ENCODE measurements at places on chromosomes 3 and 15. TPM values are rescaled to one million over a fixed set of nuclear protein-coding genes. Genes with fewer than 3 reads are reported as not detected.

ISLR gene
- total RNA-seq = not detected

ROBO2 gene
- total RNA-seq = not detected

BAHD1 gene
- total RNA-seq = 48.8 TPM

CTDSPL2 gene
- total RNA-seq = 81.8 TPM

TTC21A gene
- 9.7 TPM for total RNA-seq

ADCY5 gene
- not detected for total RNA-seq

FANCD2OS gene
- not detected for total RNA-seq

OR5K2 gene
- total RNA-seq = not detected

RPP25 gene
- total RNA-seq = 3.3 TPM

SOX14 gene
- not detected for total RNA-seq

DNA sequence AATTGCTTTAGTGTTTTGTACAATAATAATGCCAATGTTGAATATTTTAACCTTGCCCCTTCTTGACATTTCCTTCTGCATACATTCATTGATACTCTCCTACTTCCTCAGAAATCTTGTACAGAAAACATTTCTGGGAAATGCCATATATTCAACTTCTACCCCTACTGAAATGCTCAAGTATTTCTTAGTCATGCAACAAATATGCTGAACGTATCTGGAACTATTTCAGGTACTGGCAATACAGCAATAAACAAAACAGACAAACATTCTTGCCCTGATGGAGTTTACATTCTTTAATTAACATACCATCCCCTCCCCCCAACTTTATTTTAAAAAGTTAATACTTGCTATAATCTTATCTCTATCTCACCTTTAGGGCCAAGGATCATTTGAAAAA is 147.2 kb downstream of the STAG1 start:
- no peaks in the 10 kb centered on the region for H3K4me1 ChIP-seq
- no peaks in the 10 kb centered on the region for H3K27me3 ChIP-seq
- no peak for DNase-seq
- no peak overlapping the region for H3K27ac ChIP-seq
- no peak overlapping the region for H3K4me3 ChIP-seq
- no peaks in the 10 kb centered on the region for H3K36me3 ChIP-seq

- no peak overlapping the region for H3K27ac ChIP-seq
- DNase-seq = no peak
- H3K4me3 ChIP-seq = no peak overlapping the region
- H3K36me3 ChIP-seq = no peaks in the 10 kb centered on the region
- H3K27me3 ChIP-seq = no peaks in the 10 kb centered on the region
- H3K4me1 ChIP-seq = no peaks in the 10 kb centered on the region
Observed at GRCh38 chr3:187828579-187829452, 83.5 kb upstream of the BCL6 start.

DNA sequence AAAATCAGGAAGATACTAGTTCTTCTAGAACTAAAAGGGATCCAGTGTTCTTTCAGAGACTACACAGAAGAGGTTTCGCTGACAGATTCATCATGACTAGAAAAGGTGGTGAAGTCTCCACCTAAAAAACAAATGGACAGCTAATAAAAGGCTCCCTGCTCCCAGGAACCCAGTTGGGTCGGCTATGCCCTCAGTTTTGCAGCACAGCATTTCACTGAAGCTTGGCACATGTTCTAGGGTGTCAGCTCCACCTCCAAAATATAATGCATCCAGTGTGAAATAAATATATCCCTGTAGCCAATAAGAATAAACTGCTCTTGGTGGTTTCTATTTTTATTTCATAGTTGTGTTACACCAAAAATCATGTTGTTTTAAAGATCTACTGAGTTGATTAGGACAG is 55.0 kb downstream of the ZIC4 start:
- no peak for DNase-seq
- no peaks in the 10 kb centered on the region for H3K4me1 ChIP-seq
- no peaks in the 10 kb centered on the region for H3K27me3 ChIP-seq
- no peak overlapping the region for H3K27ac ChIP-seq
- no peak overlapping the region for H3K4me3 ChIP-seq

DNA sequence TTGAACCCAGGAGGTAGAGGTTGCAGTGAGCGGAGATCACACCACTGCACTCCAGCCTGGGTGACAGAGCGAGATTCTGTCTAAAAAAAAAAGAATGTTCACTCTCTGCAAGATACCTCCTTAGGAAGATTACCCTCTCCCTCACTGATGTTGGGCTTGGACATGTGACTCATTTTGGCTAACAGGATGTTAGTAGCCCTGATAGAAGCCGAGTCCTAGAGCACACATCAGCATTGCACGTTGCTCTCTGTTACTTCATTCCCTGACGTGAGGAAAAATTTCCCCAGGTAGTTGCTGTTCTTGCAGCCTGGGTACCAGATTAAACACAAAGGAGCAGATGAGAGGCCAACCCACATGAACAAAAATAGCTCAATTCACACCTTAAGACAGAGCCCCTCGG is 78.1 kb upstream of the PRICKLE2 start:
- H3K36me3 ChIP-seq = no peaks in the 10 kb centered on the region
- no peak for DNase-seq
- H3K27me3 ChIP-seq = no peaks in the 10 kb centered on the region
- H3K4me3 ChIP-seq = no peak overlapping the region
- H3K4me1 ChIP-seq = no peaks in the 10 kb centered on the region
- H3K27ac ChIP-seq = no peak overlapping the region

DNA sequence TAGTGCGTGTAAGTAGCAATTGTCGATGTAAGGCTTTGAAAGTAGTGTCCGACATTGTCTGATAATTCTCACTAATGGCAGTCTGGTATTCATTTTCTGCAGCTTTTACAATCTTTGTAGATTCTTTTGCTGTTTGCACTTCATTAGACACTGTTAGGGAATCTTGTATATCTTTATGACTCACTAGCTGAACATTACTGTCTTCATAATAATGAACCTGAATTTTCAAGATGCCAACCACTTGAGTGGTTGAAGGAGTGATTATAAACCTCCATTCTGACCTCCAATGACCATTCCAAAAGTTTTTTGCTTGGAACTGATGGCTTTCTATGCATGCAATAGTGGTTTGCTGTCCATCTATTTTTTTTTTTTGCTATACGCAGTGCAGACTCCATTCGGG is 76.4 kb upstream of the MFGE8 start:
- H3K27me3 ChIP-seq = no peaks in the 10 kb centered on the region
- no peak overlapping the region for H3K4me3 ChIP-seq
- no peak for DNase-seq
- H3K36me3 ChIP-seq = no peaks in the 10 kb centered on the region
- no peaks in the 10 kb centered on the region for H3K4me1 ChIP-seq

- no peaks in the 10 kb centered on the region for H3K36me3 ChIP-seq
- no peak overlapping the region for H3K4me3 ChIP-seq
- H3K27me3 ChIP-seq = no peaks in the 10 kb centered on the region
- DNase-seq = no peak
Observed at GRCh38 chr3:127139601-127140500, 53.1 kb upstream of the PRR23E start.

- H3K4me3 ChIP-seq = no peak overlapping the region
- H3K27ac ChIP-seq = no peak overlapping the region
- H3K36me3 ChIP-seq = no peaks in the 10 kb centered on the region
- DNase-seq = peak; percentile 34
- H3K27me3 ChIP-seq = peaks cover 17% of the 10 kb centered on the region
- no peaks in the 10 kb centered on the region for H3K4me1 ChIP-seq
Observed at GRCh38 chr15:80776420-80777045, 2.6 kb upstream of the CEMIP start.

DNA sequence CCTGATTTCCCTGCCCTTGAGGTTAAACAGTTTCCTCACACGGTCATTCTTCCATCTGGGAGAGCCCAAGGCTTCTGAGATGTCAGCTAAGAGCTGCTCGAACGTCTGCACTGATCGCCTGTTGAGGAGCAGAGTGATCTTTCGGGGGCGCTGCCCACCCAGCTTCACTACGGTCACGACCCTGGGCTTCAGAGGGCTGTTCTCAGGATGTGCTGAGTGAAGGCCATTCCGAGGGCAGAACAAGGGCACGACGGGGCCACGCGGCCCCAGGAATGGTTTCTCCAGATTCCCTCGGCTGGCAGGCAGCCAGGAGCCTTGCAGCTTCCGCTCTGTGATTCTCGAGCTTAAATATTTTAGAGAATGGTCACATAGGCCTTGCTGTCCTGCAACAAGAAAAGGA is 25.7 kb downstream of the DCLK3 start:
- no peak overlapping the region for H3K4me3 ChIP-seq
- H3K36me3 ChIP-seq = no peaks in the 10 kb centered on the region
- DNase-seq = no peak
- no peaks in the 10 kb centered on the region for H3K27me3 ChIP-seq
- no peaks in the 10 kb centered on the region for H3K4me1 ChIP-seq

DNA sequence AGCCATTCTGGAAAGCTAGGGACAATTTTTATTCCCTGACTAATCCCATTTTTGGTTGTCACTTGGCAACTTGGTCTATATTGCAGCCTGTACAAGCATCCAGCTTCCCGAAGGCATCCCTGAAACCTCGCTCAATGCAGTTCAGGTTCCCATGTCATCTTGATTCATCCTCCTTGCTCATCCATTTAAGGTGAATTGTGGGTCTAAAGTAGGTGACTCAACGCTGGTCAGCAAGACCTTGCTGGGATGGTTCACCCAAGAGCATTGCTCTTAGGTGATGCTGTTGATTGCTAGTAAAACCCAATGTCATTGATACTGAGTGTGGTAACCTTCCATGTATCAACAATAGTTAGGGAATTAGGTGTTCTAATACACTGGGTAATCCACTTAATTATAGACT is 13.1 kb upstream of the RAB8B start:
- H3K27me3 ChIP-seq = no peaks in the 10 kb centered on the region
- no peaks in the 10 kb centered on the region for H3K4me1 ChIP-seq
- no peak for DNase-seq
- H3K36me3 ChIP-seq = no peaks in the 10 kb centered on the region
- no peak overlapping the region for H3K27ac ChIP-seq

DNA sequence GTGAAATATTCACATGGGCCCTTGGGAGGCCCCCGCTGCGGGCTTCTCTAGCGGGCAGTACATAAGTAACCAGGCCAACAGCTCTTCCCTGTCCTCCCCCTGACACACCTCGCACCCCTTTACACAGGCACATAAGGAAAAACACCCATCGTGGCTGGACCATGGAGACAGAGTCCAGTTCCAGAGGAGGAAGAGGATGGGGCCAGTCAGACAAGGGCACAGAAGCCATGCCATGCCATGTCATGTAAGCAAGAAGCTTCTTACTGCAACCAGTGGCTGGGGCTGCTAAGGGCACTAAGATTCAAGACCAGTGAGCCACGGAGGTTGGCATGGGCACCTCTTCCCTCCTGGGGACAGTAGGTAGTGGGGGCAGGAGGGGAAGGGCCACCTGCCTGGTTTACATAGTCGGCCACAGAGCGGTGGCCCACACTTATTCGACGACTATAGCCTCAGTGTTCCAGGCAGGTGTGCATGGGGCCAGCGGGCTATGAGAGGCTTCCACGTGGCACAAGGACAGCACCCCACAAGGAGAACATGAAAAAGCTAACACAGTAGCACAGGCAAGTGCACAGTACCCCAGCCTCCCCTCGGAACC is 5.7 kb upstream of the CYP11A1 start:
- no peaks in the 10 kb centered on the region for H3K36me3 ChIP-seq
- no peaks in the 10 kb centered on the region for H3K27me3 ChIP-seq
- DNase-seq = no peak
- peaks cover 9% of the 10 kb centered on the region for H3K4me1 ChIP-seq
- no peak overlapping the region for H3K27ac ChIP-seq
- no peak overlapping the region for H3K4me3 ChIP-seq

DNA sequence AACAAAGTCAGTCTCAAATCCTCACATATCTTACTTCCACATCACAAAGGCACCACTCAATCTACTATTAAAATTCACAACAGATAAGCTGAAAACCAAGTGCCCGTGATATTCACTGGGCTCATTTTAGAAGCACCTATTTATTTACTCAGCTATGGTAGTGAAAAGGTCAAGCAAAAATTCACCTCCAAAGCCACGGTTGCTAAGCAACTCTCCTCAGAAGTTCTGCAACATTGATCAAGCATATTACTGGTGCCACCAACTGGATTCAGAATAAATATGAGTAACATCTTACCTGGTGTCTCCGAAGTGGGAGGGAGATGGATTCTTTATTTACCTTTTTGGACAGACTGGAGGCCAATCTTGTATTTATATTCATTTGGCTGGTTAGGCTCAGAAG is 714.8 kb downstream of the FHIT start:
- H3K36me3 ChIP-seq = no peaks in the 10 kb centered on the region
- no peak for DNase-seq
- no peaks in the 10 kb centered on the region for H3K4me1 ChIP-seq
- H3K27me3 ChIP-seq = no peaks in the 10 kb centered on the region

DNA sequence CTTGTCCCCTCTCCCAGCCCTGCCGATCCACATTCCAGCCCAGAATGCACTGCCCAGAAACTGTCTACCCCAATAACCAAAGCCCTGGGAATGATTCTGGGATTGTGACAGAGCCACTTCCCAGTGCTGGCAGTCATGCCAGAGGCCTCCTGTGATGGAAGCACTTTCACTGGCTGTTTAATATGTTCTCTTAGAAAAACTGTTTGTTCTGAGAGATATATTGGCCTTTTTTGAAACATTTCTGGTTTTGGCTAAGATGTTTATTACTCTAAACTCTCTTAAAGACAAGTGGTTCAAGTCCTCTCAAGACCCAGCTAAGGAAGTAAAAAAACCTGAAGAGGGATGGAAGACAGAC is 74.0 kb upstream of the HACD2 start:
- no peaks in the 10 kb centered on the region for H3K4me1 ChIP-seq
- no peak overlapping the region for H3K27ac ChIP-seq
- H3K27me3 ChIP-seq = no peaks in the 10 kb centered on the region
- H3K4me3 ChIP-seq = no peak overlapping the region
- H3K36me3 ChIP-seq = no peaks in the 10 kb centered on the region
- DNase-seq = no peak

GRCh38 chr3:8555113-8555661 is 53.6 kb downstream of the LMCD1 start:
- no peaks in the 10 kb centered on the region for H3K4me1 ChIP-seq
- H3K27ac ChIP-seq = no peak overlapping the region
- no peaks in the 10 kb centered on the region for H3K36me3 ChIP-seq
- no peak overlapping the region for H3K4me3 ChIP-seq

DNA sequence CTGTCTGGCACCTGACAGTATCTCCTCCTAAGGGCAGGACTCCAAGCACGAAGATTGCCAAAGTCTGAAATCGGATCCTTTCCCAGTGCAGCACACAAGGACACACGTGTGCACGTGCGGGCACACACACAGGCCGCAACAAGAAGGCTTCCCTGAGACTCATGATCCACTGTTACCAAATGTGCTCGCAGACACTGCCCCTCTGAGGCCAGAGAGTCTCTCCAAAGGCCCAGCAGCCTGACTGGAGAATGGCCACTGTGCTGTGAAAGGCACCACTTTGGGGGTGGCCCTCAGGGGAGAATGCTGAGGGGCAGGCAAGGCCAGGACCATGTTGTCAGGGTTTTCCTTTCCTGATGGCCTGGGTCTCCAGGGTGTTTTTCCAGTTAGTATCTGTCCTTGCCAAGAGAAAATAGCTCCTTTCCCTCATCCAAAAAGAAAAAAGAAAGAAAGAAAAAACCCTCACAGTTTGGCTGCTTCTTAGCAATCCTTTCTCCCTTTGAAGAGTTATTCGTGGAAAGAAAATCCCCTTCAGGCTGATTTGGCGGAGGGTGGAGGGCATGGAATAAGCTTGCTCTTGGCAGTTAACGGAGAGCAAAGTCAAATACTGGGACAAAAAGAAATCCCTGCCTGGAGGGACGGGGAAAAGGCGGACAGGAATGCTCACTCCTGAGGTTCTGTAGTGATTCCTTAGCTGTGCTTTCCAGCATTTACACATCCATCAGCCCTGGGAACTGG is 112.2 kb upstream of the ETV5 start:
- no peak for DNase-seq
- no peaks in the 10 kb centered on the region for H3K27me3 ChIP-seq
- no peaks in the 10 kb centered on the region for H3K36me3 ChIP-seq
- no peaks in the 10 kb centered on the region for H3K4me1 ChIP-seq
- no peak overlapping the region for H3K27ac ChIP-seq

Measured in naive thymus-derived CD4-positive, alpha-beta T cell (primary cell).